ENCODE measurements at places on chromosomes 4 and X.
A peak's percentile ranks its signal among the peaks of the same experiment; 100 is the strongest.

- no peak for DNase-seq
Observed at GRCh38 chr4:147794314-147794680, 62.4 kb downstream of the ARHGAP10 start.

DNA sequence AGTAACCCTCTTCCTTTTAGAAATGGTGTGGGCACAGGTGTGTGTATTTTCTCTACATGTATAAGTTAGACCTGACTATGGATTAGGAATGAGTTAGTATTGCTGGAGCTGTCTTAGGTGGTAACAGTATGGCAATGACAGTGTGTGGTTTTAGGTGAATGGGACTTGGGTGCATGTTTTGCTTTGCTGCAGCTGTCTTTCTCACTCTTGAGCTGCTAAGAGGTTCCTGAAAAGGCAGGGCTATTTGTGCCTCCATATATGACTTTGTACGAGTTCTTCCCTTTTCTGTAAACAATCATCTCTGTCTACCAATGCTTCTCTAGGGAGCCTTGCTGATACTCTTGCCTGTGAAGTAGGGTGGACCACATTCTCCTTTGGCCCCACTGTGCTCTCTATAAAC, 234.8 kb upstream of the HHIP start:
- DNase-seq: no peak

DNA sequence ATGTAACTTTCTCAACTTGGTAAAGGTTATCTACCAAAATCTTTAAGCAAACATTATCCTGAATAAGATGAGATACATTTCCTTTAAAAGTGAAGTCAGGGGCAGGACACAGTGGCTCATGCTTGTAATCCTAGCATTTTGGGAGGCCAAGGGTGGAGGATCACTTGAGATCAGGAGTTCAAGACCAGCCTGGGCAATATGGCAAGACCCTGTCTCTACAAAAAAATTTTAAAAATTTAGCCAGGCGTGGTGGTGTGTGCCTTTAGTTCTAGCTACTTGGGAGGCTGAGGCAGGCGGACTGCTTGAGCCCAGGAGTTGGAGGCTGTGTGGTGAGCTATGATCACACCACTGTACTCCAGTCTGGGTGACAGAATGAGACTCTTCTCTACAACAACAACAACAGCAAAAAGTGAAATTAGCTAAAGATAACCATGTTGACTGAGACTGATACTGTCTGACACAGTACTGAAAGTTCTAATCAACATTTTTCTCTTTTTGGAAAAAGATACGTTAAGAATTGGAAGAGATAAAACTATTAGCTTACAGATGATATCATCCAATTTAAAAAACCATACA, 4.9 kb downstream of the DCAF16 start:
- DNase-seq: no peak

- peak; percentile 43 for DNase-seq
Observed at GRCh38 chrX:53716328-53717088, 30.0 kb upstream of the HUWE1 start.

- DNase-seq: no peak
Observed at GRCh38 chrX:18377796-18378195, 23.3 kb upstream of the SCML2 start.

GRCh38 chr4:142352712-142353111, 493.4 kb downstream of the INPP4B start:
- no peak for DNase-seq

DNA sequence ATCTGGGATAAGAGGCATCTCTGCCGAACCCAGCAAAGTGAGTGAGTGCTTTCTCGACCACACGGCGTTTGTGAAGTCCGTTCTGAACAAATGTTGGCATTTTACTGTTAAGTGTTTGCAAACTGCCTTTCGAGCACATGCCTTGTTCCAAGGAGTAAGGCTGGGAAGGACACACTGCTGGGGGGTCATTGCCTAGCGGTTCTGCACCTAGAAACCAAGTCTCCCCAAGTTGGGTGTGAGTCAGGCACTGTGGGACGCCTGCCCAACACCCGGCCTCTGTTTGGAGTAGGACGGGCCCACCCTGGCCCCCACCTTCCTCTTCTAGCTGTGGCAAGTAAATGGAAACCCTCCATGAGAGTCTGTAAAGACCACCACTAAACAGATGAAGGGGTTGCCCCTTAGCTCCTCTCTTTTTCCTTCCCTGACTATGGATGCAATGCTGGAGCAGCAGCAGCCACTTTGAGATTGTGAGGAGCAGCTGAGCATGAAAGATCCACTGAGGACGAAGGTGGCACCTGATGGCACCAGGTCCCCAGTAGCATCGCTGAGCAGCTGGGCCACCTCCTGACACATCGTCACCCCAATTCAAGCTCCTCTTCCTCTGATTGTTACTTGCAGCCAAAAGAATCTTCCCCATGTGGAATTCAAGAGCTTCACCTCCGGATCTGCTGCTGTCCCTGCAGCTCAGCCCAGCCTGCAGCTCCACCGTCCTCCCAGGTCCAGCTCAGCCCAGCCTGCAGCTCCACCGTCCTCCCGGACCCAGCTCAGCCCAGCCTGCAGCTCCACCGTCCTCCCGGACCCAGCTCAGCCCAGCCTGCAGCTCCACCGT, 6.3 kb downstream of the CPLX1 start:
- no peak for DNase-seq

DNA sequence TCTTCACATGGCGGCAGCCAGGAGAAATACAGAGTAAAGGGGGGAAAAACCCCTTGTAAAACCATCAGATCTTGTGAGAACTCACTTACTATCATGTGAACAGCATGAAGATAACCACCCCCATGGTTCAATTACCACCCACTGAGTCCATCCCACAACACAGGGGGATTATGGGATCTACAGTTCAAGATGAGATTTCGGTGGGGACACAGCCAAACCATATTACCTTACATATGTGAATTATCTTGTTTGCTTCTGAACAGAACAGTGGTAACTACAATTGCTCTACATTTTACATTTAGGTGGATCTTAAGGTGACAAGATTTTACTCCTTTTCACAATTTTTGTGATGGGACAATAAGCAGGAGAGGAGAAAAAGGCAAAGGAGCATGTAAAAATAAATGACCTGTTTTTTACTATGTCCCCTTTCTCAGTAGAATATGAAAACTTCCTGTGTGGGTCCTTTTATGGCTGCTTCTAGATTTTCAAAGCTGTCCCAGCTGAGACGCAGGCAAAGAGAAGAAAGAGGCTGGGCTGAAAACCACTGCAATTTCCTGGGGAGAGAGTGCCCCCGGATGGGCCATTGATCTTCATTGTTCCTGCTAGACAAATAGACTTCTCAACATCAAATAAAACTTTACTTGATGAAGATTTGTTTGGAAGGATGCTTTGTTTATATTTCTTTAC, 45.9 kb upstream of the PGM2 start:
- peak; percentile 23 for DNase-seq

DNA sequence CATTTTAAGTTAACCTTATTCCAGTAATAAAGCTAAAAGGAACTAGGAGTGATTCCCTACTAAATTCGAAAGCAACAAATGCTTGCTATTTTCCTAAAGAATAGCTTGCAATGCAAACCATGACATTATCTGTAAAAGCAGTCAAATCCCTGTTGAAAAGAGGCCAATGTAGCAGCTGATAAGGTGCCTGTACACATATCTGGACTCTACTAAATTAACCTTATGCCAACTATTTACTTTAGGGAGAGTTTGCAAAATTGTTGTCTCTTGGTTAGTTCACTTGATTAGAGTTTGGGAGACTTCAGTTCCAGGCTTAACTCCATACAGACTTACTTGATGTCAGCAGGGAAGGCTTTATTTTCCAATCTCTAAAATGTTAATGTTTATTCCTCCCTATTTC, 6.0 kb downstream of the IL13RA2 start:
- no peak for DNase-seq

DNA sequence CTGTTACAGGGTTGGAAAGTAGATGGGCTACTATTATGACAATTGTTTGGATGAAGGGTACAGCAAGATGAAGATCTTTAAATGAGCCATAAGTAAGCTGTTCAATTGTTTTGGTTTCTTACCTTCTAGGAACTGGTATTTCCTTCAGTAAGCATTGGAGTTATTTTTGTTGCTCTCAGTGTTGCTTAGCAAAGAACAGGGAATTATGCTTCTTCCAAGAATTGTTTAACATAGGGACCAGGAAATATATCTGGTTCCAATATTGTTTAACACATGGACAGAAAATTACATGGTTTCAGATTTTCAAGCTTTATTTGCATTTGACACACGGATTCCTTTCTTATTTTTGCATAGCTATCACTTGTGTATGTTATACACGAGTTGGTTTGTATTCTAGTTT, 1999.0 kb downstream of the ARAP2 start:
- no peak for DNase-seq

DNA sequence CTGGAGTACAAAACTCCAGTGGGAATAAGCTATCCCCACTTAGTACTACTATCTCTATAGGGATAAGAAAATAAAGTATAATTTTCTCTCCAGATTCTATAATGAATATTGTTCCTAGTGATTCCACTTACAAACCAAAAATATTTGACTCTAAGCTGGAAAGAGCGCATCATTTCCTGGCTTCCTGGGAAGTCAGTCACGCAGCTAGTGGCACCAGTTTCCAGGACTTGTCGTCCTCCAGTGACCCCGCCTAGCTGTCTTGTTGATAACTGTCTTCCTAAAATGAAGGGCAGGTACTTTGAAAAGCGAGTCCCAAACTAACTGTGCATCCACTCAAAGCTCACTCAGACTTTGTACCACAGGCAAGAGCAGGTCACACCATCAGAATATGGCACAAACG, 39.3 kb downstream of the LNX1 start:
- DNase-seq: no peak

GRCh38 chr4:1981251-1982058, 27.3 kb downstream of the NELFA start:
- DNase-seq: no peak

DNA sequence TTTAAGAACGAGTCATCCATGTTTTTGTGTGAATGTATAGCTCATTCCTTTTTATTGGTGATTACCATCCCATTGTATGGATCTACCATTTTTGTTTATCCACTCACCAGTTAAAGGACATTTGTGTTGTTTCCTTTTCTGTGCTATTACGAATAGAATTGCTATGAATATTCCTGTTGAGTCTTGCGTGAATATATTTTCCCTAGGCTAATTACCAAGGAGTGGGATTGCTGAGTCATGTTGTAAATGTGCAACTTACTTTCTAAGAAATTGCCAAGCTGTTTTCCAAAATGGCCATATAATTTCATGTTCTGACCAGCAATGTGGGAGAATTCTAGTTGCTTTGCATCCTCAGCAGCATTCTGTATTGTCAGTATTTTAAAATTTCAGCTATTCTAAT, 51.3 kb downstream of the YIPF6 start:
- DNase-seq: no peak

DNA sequence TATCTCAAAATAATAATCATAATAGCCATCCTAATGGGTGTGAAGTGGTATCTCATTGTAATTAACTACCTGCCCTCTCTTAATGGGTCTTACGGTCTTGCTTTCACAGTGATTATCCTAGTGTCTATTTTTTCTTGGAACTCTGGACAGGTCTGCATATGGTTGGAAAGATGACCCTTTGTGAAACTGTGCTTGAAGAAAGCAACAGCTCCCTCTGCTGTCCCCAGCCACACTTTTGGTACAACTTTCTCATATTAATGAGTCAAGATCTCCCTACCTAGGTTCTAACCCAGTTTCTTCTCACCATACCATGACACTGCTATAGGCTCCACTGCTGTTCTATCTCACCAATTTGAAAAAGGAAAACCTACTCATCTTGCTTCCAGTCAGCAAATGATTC, 2.4 kb downstream of the TFDP3 start:
- DNase-seq: no peak

- DNase-seq: no peak
Observed at GRCh38 chrX:74133156-74133796, 170.7 kb upstream of the ZCCHC13 start.

DNA sequence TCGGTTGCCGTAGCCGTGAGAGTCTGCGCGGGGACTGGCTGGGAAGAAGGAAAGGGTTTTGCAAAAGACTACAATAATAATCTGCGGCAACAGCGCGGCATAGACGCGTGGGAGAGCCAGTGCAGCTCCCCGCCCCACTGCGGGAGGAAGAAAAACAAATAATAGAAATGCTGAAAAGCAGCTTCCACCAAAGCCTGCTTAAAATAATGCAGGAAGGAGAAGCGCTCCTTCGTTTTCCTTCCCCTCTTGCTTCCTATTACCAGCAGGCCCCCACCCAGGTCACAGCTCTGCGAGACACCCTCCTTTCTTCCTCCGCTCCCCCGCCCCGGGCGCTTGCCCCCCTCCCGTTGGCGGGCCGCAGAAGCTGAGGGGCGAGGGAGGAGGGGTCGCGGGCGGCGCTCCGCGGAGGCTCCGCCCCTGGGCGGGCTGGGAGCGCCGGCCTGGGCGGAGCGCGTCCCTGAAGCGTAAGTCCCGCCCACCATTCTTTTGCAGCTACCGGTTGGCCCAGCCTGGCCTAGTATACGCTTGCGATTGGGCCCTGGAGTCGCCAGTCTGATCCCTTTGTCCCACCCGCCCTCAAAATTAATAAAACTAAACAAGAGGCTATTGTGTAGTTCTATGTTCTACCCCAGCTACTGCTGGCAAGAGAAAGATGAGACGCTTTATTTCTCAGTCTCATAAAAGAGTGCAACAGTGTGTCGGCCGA, 636 bp upstream of the AMOT start:
- peak; percentile 66 for DNase-seq

Data from stimulated activated CD8-positive, alpha-beta memory T cell treated with anti-CD3 and anti-CD28 coated beads, Interleukin-7, amount 100 ng/mL, for 4 hours (primary cell).